Peyer's patch (tissue), 4 donors: ENCODE measurements at places on chromosomes 6 and 20. TPM values are rescaled to one million over a fixed set of nuclear protein-coding genes. Genes with fewer than 3 reads are reported as not detected.
A peak's percentile ranks its signal among the peaks of the same experiment; 100 is the strongest.

DNA sequence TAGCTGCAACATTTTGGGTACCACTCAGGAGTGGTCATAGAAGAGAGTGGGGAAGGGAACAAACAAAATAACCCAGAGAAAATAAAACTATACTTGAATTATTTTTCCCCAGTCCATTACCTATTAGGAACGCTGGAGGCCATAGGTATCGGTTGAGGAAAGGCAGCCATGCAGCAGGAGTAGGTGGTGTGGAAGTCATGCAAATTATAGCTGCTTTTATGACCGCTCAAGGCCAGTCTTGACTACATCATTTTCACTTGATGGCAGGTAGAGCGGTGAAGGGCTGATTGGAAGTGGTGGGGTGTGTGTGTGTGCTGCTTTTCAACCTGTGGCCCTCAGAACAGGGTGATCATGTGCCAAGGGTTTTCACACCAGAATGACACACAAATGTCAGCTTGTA lies 36.5 kb upstream of the KIF13A start:
- H3K27ac ChIP-seq: no peak overlapping the region
- H3K36me3 ChIP-seq: no peaks in the 10 kb centered on the region
- no peak overlapping the region for H3K4me3 ChIP-seq
- H3K4me1 ChIP-seq: no peaks in the 10 kb centered on the region
- no peaks in the 10 kb centered on the region for H3K27me3 ChIP-seq
- DNase-seq: no peak

DNA sequence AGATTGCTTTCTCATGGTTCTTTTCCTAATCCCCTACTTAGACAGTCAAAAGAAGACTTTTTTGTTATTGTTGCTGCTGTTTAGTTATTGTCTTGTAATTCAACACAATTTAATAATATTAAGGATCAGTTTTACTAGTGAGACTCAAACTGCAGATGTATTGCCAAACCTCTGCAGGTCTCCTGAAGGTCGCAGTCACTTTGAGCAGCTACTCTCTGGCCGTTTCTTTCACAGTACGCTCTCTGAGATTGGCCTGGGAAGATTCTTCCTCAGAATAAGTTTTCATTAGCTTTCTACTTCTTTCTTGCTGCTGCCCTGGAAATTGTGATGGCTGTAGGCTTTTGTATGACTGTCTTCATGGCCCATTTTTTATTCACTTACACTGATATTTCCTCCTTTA lies 930.8 kb downstream of the QKI start:
- no peaks in the 10 kb centered on the region for H3K4me1 ChIP-seq
- H3K36me3 ChIP-seq: no peaks in the 10 kb centered on the region
- H3K4me3 ChIP-seq: no peak overlapping the region
- H3K27me3 ChIP-seq: no peaks in the 10 kb centered on the region
- DNase-seq: no peak

GRCh38 chr6:17700421-17701416 lies 6.0 kb downstream of the NUP153 start:
- H3K4me1 ChIP-seq: peaks cover 42% of the 10 kb centered on the region
- no peak overlapping the region for H3K4me3 ChIP-seq
- DNase-seq: no peak
- H3K36me3 ChIP-seq: no peaks in the 10 kb centered on the region
- no peaks in the 10 kb centered on the region for H3K27me3 ChIP-seq
- H3K27ac ChIP-seq: no peak overlapping the region

GRCh38 chr20:40673442-40673841 lies 15.6 kb downstream of the MAFB start:
- H3K27me3 ChIP-seq: no peaks in the 10 kb centered on the region
- no peaks in the 10 kb centered on the region for H3K4me1 ChIP-seq
- H3K36me3 ChIP-seq: no peaks in the 10 kb centered on the region
- H3K27ac ChIP-seq: no peak overlapping the region
- H3K4me3 ChIP-seq: no peak overlapping the region

GRCh38 chr6:131062241-131063027 lies 611 bp downstream of the EPB41L2 start:
- peak overlapping the region; percentile 81 for H3K27ac ChIP-seq
- peak; percentile 67 for DNase-seq
- H3K4me1 ChIP-seq: peaks cover 12% of the 10 kb centered on the region
- peak overlapping the region; percentile 97 for H3K4me3 ChIP-seq
- H3K36me3 ChIP-seq: no peaks in the 10 kb centered on the region
- H3K27me3 ChIP-seq: no peaks in the 10 kb centered on the region

- H3K27me3 ChIP-seq: no peaks in the 10 kb centered on the region
- no peaks in the 10 kb centered on the region for H3K4me1 ChIP-seq
- H3K27ac ChIP-seq: no peak overlapping the region
- no peak for DNase-seq
Observed at GRCh38 chr6:105616521-105616920, 213.6 kb upstream of the PREP start.

GRCh38 chr20:4740774-4741431 lies 19.2 kb downstream of the PRND start:
- H3K27ac ChIP-seq: no peak overlapping the region
- no peaks in the 10 kb centered on the region for H3K27me3 ChIP-seq
- no peaks in the 10 kb centered on the region for H3K4me1 ChIP-seq
- H3K4me3 ChIP-seq: no peak overlapping the region
- no peaks in the 10 kb centered on the region for H3K36me3 ChIP-seq

- no peak for DNase-seq
- H3K27me3 ChIP-seq: no peaks in the 10 kb centered on the region
- peak overlapping the region; percentile 19 for H3K27ac ChIP-seq
- H3K36me3 ChIP-seq: peaks cover 81% of the 10 kb centered on the region
- H3K4me3 ChIP-seq: peak overlapping the region; percentile 12
Observed at GRCh38 chr20:5570452-5570851, 179.7 kb upstream of the SHLD1 start.

- H3K4me3 ChIP-seq: no peak overlapping the region
- H3K4me1 ChIP-seq: peaks cover 23% of the 10 kb centered on the region
- peak overlapping the region; percentile 59 for H3K27ac ChIP-seq
- H3K36me3 ChIP-seq: no peaks in the 10 kb centered on the region
- H3K27me3 ChIP-seq: no peaks in the 10 kb centered on the region
Observed at GRCh38 chr6:56374841-56375369, 127.5 kb upstream of the COL21A1 start.

DNA sequence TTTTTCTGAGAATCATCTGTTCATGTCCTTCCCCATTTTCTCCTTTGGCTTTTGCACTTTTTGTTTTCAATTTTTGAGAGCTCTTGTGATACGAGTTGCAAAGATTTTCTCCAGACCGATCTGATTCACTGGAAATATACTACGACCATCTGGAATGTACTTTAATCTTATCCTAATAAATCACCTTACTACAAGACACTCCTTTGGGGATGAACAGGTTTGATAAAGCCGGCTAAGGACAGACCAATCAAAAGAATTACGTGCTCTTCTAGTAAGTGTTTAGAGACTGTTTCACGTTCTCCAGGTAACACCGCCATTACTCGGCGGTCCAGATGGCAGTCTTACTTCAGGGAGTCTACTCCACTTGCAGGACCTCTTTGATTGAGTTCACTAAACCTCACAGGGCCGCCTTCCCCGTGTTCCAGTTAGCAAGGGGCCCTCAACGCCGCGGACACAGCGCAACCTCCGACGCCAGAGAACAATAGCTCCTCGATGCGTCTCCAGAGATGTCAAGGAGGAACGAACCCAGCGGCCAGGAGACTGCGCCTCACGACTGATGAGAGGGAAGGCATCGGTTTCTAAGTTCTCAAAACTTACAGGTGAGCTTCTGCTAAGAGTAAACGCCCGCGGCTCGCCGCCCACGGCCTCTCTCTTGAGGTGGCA lies 920 bp upstream of the WTAP start:
- peak overlapping the region; percentile 82 for H3K4me3 ChIP-seq
- DNase-seq: no peak
- H3K4me1 ChIP-seq: no peaks in the 10 kb centered on the region
- H3K27ac ChIP-seq: peak overlapping the region; percentile 100

GRCh38 chr20:19277381-19277780 lies 64.9 kb downstream of the SLC24A3 start:
- H3K4me3 ChIP-seq: no peak overlapping the region
- H3K36me3 ChIP-seq: no peaks in the 10 kb centered on the region
- no peaks in the 10 kb centered on the region for H3K4me1 ChIP-seq
- DNase-seq: no peak

- H3K27me3 ChIP-seq: no peaks in the 10 kb centered on the region
- H3K4me1 ChIP-seq: no peaks in the 10 kb centered on the region
- H3K4me3 ChIP-seq: no peak overlapping the region
- peak; percentile 73 for DNase-seq
- H3K27ac ChIP-seq: peak overlapping the region; percentile 39
- no peaks in the 10 kb centered on the region for H3K36me3 ChIP-seq
Observed at GRCh38 chr20:1844325-1845162, 50.7 kb upstream of the SIRPA start.

DNA sequence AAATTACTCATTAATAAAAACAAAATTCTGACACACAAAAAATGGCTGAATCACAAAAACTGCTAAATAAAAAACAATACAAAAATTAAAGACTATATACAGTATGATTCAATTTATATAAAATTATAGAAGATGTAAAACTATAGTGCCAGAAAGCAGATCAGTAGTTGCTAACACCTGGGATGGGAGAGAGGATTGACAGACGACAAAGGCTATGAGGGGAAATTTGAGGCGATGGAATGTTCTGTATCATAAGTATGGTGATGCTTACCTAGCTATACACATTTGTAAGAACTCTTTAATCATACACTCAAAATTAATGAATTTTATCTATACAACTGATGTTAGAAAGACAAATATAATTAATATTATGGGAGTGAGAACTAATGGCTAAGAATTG lies 247.9 kb upstream of the GJE1 start:
- H3K4me1 ChIP-seq: no peaks in the 10 kb centered on the region
- no peak overlapping the region for H3K4me3 ChIP-seq
- no peaks in the 10 kb centered on the region for H3K27me3 ChIP-seq
- no peak overlapping the region for H3K27ac ChIP-seq
- no peak for DNase-seq

- H3K27me3 ChIP-seq: no peaks in the 10 kb centered on the region
- DNase-seq: no peak
- H3K4me1 ChIP-seq: no peaks in the 10 kb centered on the region
- no peaks in the 10 kb centered on the region for H3K36me3 ChIP-seq
Observed at GRCh38 chr20:4959592-4959991, 41.7 kb downstream of the SLC23A2 start.

- H3K27ac ChIP-seq: no peak overlapping the region
- no peaks in the 10 kb centered on the region for H3K27me3 ChIP-seq
- H3K4me3 ChIP-seq: no peak overlapping the region
- H3K36me3 ChIP-seq: no peaks in the 10 kb centered on the region
- DNase-seq: no peak
- no peaks in the 10 kb centered on the region for H3K4me1 ChIP-seq
Observed at GRCh38 chr6:125859727-125860126, 69.0 kb downstream of the NCOA7 start.

DNA sequence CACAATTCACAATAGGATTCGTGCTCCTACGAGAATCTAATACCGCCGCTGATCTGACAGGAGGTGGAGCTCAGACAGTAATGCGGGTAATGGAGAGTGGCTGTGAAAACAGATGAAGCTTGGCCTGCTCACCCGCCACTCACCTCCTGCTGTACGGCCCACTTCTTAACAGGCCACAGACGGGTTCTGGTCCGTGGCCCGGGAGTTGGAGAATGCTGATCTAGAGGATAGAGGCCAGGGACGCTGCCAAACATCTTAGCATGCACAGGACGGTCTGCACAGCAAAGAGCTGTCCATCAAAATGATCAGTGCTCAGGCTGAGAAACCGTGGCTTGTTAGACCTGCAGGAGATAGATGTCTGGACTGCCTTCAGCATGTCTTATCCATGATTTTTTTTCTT lies 186.4 kb downstream of the SASH1 start:
- H3K4me1 ChIP-seq: no peaks in the 10 kb centered on the region
- H3K27ac ChIP-seq: no peak overlapping the region
- no peaks in the 10 kb centered on the region for H3K27me3 ChIP-seq

- H3K27ac ChIP-seq: no peak overlapping the region
- H3K36me3 ChIP-seq: no peaks in the 10 kb centered on the region
- DNase-seq: no peak
- H3K27me3 ChIP-seq: no peaks in the 10 kb centered on the region
Observed at GRCh38 chr6:72936766-72937559, 288.3 kb downstream of the KHDC1L start.

- no peak overlapping the region for H3K27ac ChIP-seq
- H3K27me3 ChIP-seq: no peaks in the 10 kb centered on the region
- no peak for DNase-seq
- no peaks in the 10 kb centered on the region for H3K4me1 ChIP-seq
Observed at GRCh38 chr6:88722686-88723085, 240.7 kb downstream of the RNGTT start.

- no peak for DNase-seq
- no peak overlapping the region for H3K27ac ChIP-seq
- peaks cover 3% of the 10 kb centered on the region for H3K4me1 ChIP-seq
- no peaks in the 10 kb centered on the region for H3K27me3 ChIP-seq
- no peak overlapping the region for H3K4me3 ChIP-seq
Observed at GRCh38 chr6:116366740-116367275, 3.9 kb upstream of the DSE start.

GRCh38 chr20:43244647-43245046 lies 54.9 kb upstream of the PTPRT start:
- H3K36me3 ChIP-seq: no peaks in the 10 kb centered on the region
- H3K27me3 ChIP-seq: no peaks in the 10 kb centered on the region
- H3K27ac ChIP-seq: no peak overlapping the region
- H3K4me3 ChIP-seq: no peak overlapping the region
- H3K4me1 ChIP-seq: no peaks in the 10 kb centered on the region

- no peak for DNase-seq
- no peak overlapping the region for H3K27ac ChIP-seq
- H3K4me1 ChIP-seq: no peaks in the 10 kb centered on the region
- H3K4me3 ChIP-seq: no peak overlapping the region
- no peaks in the 10 kb centered on the region for H3K27me3 ChIP-seq
- H3K36me3 ChIP-seq: no peaks in the 10 kb centered on the region
Observed at GRCh38 chr6:157443066-157443800, 62.2 kb downstream of the ZDHHC14 start.

GRCh38 chr6:170245475-170245992 lies 45.3 kb downstream of the DLL1 start:
- no peak overlapping the region for H3K27ac ChIP-seq
- no peaks in the 10 kb centered on the region for H3K36me3 ChIP-seq
- H3K4me1 ChIP-seq: no peaks in the 10 kb centered on the region
- H3K27me3 ChIP-seq: no peaks in the 10 kb centered on the region

The PPP1R14C gene
- total RNA-seq: 4.4 TPM

The CEP43 gene
- 30.5 TPM for total RNA-seq

The EYS gene
- total RNA-seq: 0.35 TPM

The BTNL2 gene
- total RNA-seq: 3.6 TPM

The RAET1G gene
- not detected for total RNA-seq

The HLA-DQB1 gene
- not detected for total RNA-seq

The MCHR2 gene
- total RNA-seq: not detected

The MRS2 gene
- 20.8 TPM for total RNA-seq
